ENCODE measurements at places on chromosomes 4 and X.

- no peak for DNase-seq
Observed at GRCh38 chr4:175418516-175418915, 393.5 kb downstream of the GPM6A start.

DNA sequence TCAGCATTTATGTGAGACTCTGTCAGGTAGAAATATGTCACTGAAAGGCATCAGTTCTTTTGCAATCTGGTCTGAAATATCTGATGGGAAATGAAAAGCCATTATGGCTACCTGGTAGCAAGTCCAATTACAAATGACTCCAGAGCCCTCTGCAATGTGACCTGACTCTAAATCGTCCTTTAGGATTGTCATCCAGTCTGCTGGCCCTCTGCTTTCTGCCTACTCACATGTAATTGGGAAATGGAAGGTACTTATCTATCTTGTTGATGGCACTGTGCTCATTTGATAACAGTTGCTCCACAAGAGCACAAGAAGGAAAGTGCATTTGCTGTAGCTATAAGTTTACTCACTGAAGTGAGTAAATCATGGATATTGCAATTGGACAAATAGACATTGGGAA, 799.8 kb downstream of the RAPGEF2 start:
- no peak for DNase-seq

GRCh38 chr4:103996637-103997036, 276.9 kb upstream of the TACR3 start:
- DNase-seq: no peak

- DNase-seq: no peak
Observed at GRCh38 chr4:77599378-77599777, 6.2 kb upstream of the CXCL13 start.

DNA sequence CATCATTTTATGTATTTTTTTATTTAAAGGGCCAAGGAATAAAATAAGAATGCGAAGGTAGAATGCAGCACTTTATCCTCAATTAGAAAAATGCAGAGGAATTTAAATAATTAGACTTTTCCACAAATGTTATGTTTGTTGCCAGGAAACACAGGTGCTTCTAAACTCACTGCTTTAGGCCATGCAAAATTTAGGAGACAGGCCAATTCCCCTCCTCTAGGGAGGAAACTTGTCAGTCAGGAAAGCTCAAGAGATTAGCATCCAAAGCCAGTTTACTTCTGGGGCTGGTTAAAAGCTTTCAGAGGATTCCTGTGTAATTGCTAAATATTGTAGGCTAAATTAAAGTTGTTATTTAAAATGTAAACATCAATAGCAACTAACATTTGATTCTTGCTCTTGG, 124.5 kb downstream of the DMD start:
- DNase-seq: no peak

- DNase-seq: no peak
Observed at GRCh38 chr4:20679951-20680350, 20.3 kb upstream of the PACRGL start.

DNA sequence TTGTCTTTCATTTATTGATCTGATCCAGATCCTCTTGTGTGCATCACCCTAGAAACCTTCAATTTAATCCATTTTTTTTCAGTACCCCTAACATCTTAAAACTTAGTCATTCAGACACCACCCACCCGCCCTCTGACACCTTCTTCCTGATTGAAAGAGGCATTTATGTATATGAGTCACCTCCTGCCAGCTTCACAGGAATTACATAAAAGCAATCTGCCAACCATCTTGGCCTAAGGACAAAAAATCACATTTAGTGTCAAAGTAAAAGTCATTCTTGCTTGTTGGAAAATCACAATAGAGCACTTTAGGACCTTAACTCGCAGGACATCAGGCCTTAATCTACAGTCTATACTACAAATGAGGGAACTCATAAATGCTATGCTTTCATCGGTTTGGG, 52.1 kb downstream of the NDST3 start:
- no peak for DNase-seq

DNA sequence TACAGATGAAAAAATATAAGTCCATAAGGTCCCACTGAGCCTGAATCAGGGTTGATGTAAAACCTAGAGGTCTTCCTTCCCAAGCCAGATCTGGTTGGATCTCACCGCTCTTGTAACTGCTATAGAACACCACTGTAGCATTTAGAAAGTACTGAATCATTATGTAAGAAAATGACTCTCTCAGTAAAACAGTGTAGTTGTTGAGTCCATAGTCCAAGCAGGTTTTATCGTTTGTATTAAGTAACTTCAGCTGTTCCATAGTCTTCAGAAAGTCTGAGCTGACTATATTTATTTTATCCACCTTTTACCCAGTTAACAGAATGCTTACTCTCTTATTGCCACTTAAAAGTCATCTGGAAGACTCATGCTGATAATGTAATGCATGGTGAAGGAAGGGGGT, 82.2 kb downstream of the POLA1 start:
- no peak for DNase-seq

DNA sequence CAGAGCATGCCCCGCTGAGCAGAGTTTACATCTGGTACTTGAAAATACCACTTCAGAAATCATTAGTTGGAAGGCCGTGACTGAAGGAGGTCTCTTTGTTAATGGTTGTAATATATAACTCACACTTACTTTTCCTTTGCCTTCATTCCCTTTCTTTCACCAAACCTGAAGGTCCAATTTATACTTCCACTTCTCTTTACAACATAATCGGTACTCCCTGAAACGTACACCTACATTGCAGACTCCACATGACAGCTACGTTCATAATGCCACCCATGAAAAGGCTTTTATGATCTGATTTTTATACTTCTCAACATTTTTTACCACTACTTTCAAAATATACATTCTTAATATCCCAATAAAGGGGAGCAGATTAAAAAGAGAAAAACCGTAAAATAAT, 298.7 kb downstream of the C4orf33 start:
- DNase-seq: no peak

DNA sequence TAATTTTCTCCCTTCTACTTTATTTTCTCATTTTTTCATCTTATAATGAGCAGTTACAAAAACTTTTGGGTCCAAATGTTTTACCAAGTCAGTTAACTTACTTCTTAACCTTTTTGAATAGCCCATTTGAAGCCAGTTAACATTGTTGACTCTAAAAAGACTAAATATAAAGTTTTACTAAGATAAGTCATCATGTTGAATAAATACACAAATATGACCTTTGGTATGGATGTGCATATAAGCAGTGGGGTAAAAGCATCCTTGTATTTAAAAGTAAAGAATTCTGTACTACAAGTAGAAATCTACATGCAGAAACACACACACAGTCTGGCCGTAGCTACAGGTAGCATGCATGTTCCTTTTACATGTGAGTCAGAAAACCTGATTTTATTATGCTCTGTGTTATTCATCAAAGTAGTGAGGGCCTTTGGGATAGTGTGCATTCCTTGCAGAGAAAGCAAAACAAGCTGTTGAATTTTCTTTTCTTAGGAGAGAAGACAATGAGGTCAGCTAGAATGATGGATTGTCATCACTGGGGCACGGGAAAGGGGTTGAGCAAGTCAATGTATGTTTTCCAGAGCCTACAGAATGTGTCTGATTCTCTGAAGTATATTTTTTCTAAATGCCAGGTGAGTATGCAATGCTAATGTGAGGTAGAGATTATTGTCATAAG, 533.2 kb upstream of the AGA start:
- DNase-seq: no peak

DNA sequence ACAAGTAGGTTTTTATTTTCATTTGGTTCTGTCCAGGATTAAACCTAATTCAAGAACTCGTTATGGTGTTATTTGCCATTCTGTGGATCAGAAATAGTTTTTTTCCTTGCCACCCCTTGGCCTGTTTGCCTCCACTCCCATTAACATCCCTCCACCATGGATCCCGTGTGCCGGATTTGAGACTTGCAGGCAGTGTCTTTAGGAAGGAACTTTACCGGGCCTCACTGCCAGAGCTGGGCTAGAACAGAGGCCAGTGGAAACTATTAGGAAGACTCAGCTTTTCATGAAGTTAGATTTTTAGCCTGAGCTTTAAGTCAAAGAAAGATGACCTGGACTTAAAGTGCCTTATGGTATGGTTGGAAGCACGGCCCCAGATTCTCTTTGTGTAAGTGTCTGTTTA, 2.4 kb downstream of the KLHL2 start:
- DNase-seq: no peak

GRCh38 chr4:33911959-33912358, 2332.4 kb downstream of the ARAP2 start:
- no peak for DNase-seq

DNA sequence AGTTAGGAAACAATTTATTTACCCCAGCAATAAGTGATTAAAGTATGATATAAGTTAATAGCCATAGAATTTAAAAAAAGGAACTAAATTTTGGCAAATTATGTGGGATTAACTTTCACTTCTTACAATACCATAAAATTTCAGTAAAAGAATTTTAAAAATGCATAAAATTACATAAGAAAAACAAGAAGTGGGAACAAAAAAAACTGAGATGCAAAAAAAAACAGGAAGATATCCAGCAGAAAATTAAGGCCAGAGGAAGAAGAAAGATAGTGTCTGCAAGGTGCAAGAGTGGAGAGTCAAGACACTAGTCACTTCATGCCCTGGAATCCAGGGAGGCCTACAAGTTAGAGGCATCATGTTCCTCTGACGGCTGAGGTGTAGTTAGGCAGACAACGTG, 184.2 kb downstream of the GASK1B start:
- DNase-seq: no peak

GRCh38 chrX:17737710-17737985, 355 bp downstream of the SCML1 start:
- DNase-seq: no peak

GRCh38 chrX:87941841-87942240, 424.2 kb downstream of the KLHL4 start:
- DNase-seq: no peak

GRCh38 chr4:105988671-105989070, 93.4 kb downstream of the NPNT start:
- no peak for DNase-seq

DNA sequence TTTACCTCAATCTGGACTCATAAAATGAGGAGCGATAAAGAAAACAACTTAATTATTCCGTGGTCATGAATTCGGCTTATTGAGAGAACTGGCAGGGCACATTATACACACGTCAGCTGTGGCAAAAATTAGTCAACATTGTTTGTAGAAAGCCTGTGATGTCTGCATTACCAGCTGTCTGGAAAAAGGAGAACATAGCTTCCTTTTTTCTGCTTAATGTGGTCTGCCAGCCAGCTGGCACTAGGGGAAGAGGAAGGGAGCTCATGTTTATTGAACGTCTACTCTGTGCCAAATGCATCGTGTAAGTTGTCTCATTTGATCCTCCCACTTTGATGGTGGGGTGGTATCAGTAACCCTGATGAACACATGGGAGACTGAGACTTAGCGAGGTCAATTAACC, 367.6 kb downstream of the ARHGAP24 start:
- no peak for DNase-seq

- no peak for DNase-seq
Observed at GRCh38 chr4:118746251-118746919, 61.2 kb downstream of the METTL14 start.

- no peak for DNase-seq
Observed at GRCh38 chrX:15204130-15204751, 65.6 kb downstream of the ASB9 start.

DNA sequence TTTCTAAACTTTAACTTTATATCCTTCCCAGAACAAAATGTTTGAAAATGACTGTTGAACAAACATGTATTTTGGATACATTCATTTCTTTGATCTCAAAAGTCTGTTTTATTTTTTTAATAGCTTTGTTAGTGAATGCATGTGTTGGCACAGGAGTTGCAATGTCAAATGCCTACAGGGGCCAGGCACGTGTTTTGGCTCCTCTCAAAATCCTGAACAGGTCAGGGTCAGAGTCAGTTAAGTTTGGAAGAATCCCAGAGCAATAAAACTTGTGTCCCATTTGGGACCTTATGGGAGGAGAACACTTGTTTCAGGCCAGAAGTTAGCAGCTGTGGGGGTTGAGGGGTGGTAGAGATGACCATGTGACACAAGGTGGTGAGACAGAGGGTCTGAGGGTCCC, 29.0 kb upstream of the CCDC110 start:
- DNase-seq: no peak

DNA sequence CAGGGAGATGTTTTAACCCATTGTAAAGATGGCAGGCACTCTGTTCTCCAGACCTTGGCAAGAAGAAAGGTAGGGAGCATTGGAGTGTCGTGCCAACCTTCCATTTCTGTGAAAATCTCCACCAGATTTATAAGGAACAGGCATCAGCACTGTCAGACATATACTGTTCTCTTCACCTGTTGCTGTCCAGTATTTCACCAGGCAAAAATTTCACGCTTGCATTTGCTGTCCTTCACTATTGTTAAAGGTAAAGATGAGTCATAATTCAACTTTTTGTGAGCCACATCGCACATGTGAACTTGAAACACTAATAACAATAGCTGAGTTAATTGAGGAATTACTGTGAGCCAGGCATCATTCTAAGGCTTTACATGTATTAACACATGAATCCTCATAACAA, 203.4 kb downstream of the ENOX2 start:
- no peak for DNase-seq

- DNase-seq: no peak
Observed at GRCh38 chrX:150308532-150309157, 54.5 kb upstream of the MAMLD1 start.

GRCh38 chr4:10305816-10306215, 151.4 kb downstream of the ZNF518B start:
- no peak for DNase-seq

- DNase-seq: no peak
Observed at GRCh38 chr4:42642101-42642797, 14.7 kb downstream of the ATP8A1 start.

GRCh38 chr4:67894659-67895058, 10.9 kb upstream of the TMPRSS11D start:
- no peak for DNase-seq

DNA sequence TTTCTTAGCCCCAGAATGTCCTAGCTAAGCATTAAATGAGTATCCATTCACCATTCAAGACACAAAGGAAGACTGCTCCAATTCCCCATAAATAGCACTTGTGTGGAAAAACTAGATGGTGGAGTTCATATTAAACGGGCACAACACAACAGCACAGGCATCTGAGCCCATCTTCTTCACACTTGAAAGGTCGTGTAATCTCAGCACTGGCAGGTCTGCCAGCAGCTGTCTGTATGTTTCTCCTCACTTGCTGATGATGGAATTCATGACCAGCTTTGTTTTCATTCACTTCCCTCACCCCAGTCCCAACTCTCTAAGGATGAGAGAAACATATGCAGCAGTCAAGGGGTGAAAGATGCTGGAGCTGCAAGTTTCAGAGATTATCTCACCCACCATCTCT, 148.7 kb downstream of the AFAP1 start:
- DNase-seq: no peak

- DNase-seq: no peak
Observed at GRCh38 chrX:134377537-134377936, 82.4 kb upstream of the HPRT1 start.

- no peak for DNase-seq
Observed at GRCh38 chr4:64417974-64418373, 8.7 kb upstream of the TECRL start.

- DNase-seq: no peak
Observed at GRCh38 chr4:139246166-139246565, 33.9 kb downstream of the MGARP start.

All from stimulated activated CD8-positive, alpha-beta memory T cell treated with anti-CD3 and anti-CD28 coated beads, Interleukin-4, amount 100 ng/mL, for 4 hours (primary cell).